Cardiac fibroblast (primary cell): ENCODE measurements at places on chromosomes 16 and 17.

GRCh38 chr16:48960830-48961229 lies 320.8 kb downstream of the CBLN1 start:
- DNase-seq, result no peak

GRCh38 chr17:55286681-55287589 lies 22.2 kb downstream of the HLF start:
- DNase-seq, result no peak

DNA sequence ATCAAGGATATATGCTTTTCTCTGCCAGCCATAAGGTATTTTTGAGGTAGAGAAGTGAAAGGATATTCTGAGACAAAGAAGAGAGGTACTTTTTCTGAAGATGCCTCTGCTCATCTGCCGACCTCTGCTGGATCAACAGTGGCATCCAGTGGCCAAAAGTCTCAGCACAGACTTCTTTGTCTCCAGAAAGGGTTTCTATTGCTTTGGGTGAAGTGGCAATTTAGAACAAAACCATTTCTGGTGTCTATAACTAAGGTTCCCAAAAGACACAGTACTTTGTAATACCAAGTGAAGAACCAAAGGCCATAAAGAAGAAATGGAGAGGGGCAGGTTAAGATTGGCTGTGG lies 155.2 kb upstream of the C17orf78 start:
- DNase-seq, result peak; percentile 49

DNA sequence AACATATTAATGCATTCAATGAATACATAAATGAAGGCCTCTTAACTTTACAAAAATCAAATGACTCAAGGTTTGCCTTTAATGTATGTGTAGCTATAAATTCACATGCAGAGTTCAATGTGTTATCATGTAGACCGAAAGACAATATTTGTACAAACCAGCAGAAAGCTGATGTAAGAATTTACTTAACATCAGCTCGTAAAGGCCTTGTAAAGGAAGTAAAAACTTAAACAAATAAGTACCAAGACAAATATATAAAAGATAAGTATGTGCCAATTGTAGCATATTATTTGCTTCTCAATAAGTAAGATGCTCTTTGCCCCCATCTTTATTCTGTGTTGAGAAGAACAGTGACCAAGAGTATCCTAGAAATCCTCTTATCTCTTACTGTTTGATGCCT lies 105.7 kb downstream of the SYCE1L start:
- no peak for DNase-seq

DNA sequence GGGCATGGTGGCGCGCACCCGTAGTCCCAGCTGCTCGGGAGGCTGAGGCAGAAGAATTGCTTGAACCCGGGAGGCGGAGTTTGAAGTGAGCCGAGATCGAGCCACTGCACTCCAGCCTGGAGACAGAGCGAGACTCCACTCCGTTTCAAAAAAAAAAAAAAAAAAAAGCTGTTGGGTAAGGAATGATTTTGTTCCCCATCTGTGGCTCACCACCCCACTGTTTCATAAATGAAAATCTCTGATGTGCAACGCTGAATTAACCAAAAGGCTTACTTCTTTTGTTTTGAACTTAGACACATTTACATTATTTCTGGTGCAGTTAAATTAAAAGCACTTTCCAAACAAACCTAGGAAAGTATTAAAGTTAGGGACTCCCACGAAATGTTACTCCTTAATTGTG lies 1.2 kb upstream of the METTL9 start:
- DNase-seq, result no peak

DNA sequence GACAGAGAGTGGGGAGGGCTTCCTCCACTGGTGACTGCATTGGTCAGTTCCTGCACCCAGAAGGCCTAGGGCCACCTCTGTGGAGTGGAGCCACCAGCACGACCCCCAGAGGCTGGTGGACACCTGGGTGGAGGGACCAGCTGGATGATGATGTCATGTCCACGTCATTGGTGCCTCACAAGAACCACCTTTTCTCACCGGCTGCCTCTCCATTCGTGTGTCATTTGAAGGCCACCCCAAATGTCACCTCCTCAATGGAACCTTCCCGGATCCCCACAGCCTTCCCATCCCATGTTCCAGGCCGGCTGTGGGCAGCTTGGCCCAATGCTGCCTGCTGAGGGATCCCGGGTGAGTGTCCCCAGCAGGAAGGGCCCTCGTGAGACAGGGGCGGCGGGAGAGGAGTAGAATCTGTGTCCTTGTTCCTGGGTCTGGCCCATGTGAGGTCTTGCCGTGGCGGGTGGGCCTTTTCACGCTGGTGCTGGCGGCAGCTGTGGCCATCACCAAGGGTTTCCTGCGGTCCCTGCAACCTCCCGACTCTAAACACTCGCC lies 9.1 kb upstream of the CHMP6 start:
- DNase-seq, result no peak

GRCh38 chr16:46428108-46429061 lies 192.8 kb downstream of the SHCBP1 start:
- DNase-seq, result no peak

DNA sequence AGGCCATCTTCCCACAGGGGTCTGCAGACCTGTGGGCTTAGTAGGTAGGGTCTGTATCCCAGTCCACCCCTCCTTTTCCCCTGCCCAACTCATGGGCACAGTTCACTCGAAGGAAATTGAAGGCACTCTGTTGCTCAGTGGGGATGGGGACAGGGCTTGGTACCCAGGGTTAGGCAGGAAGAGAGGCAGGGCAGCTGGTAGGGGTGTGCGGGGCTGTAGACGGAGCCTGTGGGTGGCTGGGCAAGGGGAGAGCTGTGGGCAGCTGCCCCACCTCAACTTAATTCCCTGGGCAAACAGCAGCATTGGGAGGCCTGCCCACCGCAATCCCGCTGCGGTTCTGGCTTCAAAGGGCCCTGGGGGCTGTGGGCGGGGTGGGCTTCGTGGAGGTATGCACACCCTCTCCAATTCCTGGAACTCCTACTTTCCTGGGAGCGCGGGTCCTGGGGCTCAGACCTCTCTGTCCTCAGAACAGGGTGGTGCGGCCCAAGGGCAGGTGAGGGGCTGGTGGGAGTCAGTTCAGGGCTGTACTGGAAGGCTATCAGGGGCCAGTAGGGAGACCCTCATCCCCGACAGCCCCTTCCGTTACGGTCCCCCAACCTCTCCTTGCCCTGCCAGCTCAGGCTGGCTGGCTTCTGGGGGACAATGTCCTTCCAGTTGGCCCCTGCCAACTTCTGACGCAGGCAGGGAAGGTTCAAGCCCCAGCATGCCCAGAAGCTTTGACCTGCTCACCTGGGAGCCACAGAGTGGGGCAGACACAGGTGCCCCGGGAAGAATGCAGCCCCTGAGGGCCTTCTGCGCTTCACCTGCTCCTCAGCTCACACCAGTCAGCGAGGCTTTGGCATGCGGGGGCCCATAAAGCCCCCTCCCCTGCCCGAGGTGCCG lies 9.1 kb downstream of the FOXJ1 start:
- no peak for DNase-seq
